CD4-positive, alpha-beta T cell treated with Interleukin-4 for 1 hour (primary cell): ENCODE measurements at places on chromosomes 7 and 10.

- no peak for DNase-seq
Measured at GRCh38 chr10:112959207-112959838, 9.3 kb downstream of the TCF7L2 start.

GRCh38 chr7:22677680-22678079, 49.3 kb upstream of the IL6 start:
- no peak for DNase-seq

DNA sequence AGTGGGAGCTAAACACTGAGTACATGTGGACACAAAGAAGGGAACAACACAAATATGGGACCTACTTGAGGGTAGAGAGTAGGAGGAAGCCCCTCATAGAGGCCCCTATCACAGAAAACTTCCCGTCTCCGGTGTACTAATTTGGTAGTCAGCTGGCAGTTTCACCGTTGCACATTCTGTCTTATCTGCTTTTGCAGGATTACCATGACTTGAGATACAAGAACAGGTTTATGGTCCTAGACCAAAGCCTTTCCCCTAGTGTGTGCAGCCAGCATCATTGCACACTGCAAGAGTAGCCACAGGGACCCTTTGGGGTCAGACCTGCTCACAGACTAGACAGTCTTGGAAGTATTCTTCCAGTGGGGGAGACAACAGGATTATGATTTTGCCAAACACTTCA, 5.9 kb upstream of the IFIT1B start:
- DNase-seq, result no peak

DNA sequence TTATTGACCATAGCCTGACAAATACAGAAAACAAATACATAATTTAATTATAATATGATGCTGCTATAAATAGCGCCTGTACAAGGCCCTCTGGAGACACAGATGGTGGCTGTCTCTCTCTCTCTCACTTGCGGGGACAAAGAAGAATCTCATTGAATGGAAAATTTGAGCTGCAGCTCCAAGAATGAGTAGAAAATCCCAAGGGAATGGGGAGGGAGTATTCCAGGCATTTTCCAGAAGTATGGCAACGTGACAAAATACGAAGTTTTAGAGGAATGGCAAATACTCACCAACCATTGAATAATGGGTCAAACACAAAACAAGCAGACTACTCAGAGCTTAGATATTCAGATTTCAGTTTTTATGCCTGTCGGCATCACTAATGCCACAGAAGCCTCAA, 179.9 kb downstream of the NRP1 start:
- no peak for DNase-seq

GRCh38 chr10:122404576-122404975, 30.1 kb downstream of the PLEKHA1 start:
- DNase-seq, result no peak

DNA sequence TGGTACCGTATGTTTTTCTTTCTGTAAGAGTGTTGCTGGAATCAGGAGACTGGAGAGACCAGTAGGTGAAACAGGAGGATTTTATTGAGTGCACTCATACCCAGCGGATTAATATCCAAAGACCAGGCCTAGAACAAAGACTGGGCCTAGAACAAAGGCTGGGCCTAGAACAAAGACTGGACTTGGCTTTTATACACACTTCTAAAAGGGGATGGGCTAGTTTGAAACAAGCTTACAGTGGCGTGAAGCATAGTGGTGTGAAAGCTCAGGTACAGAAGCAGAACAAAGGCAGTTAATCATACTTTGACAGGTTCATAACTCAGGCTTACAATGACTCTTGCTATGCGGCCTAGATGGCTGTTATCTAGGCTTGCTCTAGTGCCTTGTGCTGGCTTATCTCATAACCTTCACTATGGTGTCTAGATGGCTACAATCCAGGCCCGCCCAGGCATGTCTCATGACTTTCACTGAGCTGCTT, 67.7 kb downstream of the TRIM24 start:
- no peak for DNase-seq

DNA sequence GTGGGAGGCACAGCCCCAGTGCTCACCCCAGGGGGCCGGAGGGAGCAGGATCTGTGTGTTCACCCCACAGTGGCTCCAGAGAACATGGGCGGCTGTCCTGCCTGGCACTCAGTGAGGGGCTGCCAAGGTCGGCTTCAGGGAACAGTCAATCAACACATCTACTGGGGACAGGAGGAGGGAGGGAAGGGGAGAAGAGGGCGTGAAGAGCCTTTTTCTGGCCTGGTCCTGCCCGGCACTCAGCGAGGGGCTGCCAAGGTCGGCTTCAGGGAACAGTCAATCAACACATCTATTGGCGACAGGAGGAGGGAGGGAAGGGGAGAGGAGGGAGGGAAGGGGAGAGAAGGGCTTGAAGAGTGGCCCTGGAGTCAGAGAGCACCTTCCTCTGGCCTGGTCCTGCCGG, 184.9 kb downstream of the ADARB2 start:
- DNase-seq, result no peak

DNA sequence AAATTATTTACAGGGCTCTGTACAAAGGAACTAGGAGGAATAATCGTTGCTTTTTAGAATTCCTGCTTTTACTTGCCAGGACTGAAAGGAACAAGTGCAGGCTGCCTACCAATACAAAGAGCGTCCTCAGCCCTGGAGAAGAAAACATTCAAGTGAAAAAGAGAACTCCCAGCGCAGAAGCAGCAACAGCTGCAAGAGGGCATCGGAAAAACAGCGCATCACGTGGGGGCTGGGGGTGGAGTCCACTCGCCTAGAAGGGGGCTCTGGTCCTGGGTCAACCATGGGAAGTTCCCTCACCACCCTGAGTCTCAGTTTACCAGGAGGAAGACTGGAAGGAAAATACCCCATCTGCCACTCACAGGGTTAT, 385 bp upstream of the C10orf90 start:
- DNase-seq, result no peak

GRCh38 chr10:6050801-6051445, 11.2 kb downstream of the IL2RA start:
- DNase-seq, result peak; percentile 96

- no peak for DNase-seq
Measured at GRCh38 chr10:44911951-44912350, 814 bp downstream of the TMEM72 start.

GRCh38 chr10:102152545-102152890, 329 bp downstream of the NOLC1 start:
- no peak for DNase-seq

DNA sequence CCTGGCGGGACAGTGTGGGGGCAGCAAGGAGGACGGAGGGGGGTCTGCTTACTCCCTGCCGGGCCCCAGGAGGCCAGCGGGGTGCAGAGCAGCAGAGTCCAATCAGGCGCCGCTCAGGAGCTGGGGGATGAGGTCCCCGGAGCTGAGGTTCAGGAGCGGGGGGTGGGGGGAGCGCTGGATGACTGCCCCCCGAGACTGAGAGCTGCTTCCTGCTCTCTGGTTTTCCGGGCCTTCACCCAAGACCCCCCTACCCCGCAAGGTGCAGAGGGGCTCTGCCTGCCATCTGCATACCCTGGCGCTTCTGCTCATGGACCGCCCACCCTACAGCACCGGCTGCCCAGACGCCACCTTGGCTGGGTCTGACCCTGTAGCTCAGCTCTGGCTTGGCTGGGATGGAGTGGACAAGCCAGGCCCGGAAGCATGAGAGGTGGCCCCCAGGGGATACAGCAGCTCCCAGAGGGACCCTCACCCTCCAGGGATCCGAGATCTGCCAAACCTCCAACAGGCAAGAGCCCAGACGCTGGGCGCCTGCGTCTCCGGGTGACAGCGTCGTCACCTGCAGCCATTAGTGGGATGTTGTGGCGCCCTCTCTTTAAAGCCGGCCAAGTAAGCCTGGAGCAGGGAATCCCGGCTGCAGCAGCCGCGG, 930 bp downstream of the KNDC1 start:
- DNase-seq, result no peak

- no peak for DNase-seq
Measured at GRCh38 chr10:119455609-119456434, 86.7 kb downstream of the RGS10 start.

- DNase-seq, result peak; percentile 53
Measured at GRCh38 chr7:36781011-36781738, 56.9 kb upstream of the AOAH start.

DNA sequence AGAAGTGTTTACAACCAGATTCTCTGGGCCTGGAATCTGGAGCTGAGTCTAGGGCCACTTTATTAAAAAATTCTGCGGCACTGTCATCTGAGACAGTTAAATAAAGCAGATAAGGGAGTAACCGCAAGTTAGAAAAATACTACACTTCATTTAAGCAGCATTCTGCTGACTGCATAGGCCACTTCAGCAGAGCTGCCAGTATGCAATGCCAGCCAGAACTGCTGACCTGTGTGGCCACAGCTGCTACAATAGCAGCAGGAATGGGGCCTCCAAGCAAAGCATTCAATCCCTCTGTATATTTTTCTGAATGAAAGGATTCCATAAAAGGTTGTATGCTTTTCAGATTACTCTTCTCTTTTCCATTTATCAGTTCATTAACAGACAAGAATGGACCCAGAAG, 136.0 kb downstream of the COL28A1 start:
- DNase-seq, result no peak

GRCh38 chr10:43110338-43111071, 27.7 kb upstream of the CSGALNACT2 start:
- DNase-seq, result no peak

GRCh38 chr10:11148142-11149028, 130.7 kb downstream of the CELF2 start:
- no peak for DNase-seq

DNA sequence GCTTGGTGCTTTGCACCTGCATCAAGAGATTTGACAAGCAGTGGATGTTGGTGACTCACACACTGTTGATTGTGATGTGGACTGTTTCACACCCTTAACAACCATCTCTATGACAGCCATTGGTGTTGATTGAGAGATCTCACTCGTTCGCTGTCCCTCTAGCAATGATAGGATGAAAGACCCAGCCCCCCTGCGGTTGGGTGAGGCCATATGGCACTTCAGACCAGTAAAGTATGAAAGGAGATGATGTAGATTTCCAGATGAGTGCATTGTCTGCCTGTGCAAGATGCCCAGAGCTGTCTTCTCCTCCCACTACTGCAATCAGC, 138.7 kb upstream of the PRR15 start:
- DNase-seq, result no peak

DNA sequence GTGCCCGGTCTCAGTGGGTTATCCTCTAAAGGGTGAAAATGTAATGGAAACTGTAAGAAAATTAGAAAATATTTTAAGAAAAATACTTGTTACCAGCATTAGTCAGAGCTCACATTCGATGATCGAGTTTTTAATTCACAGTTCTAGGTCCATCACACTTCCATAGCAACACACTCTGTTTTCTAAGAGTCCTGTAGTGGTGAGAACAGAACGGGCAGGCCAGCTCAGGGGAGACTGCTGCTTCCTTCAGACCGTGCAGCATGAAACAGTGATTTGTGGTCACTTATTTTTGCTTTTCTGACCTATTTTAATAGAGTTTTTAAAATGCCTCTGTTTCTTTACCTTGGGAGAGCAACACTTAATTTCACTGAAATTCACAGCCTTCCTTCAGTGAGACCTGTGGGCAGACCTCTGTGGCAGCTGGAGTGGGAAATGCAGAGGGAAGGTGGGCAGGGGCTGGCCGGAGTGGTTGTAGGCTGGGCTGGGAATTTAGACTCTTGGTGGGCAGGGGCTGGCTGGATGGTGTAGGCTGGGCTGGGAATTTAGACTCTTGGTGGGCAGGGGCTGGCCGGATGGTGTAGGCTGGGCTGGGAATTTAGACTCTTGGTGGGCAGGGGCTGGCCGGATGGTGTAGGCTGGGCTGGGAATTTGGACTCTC, 1.5 kb downstream of the SUN1 start:
- DNase-seq, result no peak

- DNase-seq, result no peak
Measured at GRCh38 chr7:81298951-81299666, 380.3 kb upstream of the SEMA3C start.

- DNase-seq, result no peak
Measured at GRCh38 chr7:50792342-50793119, 9.8 kb upstream of the GRB10 start.

GRCh38 chr7:24926623-24927524, 53.1 kb downstream of the OSBPL3 start:
- no peak for DNase-seq

DNA sequence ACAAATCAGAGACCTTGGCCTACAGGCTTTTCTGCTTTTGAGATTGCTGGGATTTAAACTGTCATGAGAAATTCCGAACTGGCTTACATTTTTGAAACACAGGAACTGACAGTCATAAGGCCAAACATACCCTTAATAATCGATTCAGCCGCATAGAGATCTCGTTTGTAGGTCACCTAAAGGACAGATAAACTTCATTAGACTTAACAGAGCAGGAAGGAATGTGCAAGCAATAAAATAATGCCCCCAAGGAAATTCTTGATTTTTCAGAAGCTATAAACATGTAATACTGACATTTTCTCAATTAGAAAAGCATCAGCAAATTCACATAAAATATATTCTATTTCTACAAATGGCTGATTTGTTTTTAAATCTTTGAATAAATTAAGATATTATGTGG, 120.0 kb downstream of the CRPPA start:
- DNase-seq, result no peak

DNA sequence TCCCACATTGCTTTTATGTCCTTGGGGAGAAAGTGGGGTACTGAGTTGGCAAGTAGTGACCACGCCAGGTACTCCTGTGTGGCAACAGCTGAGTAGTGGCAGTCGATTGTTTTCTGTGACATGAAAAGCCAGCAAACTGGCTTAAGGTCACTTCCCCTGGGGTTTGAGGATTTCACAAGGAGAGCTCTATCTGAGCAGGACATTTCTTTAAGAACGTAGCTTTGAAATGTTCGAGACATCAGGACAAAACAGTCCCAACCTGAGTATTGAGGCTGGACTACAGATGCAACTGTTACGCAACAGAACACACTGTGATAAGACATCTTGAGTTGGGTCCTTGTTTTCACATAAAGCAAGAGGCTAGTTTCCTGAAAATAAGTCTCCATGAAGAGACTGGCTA, 146.7 kb upstream of the KLF14 start:
- DNase-seq, result no peak

DNA sequence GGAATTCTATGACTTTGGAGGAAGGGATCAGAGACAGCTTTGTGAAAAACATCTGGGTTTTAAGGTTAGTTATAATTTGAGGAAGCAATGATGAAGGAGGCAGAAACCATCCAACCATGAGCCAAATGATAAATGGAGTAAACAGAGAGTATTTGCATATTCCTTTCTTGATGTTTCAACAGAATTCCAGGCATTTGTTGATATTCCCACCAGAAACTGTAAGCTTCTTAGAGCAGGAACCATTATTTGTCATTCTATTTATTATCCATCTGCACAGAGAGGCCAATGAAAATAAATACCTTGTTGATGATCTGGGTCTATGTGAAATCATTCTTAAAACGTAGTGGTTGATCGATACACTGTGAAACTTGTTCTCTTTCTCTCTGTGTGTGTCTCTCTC, 715.3 kb downstream of the INHBA start:
- no peak for DNase-seq

DNA sequence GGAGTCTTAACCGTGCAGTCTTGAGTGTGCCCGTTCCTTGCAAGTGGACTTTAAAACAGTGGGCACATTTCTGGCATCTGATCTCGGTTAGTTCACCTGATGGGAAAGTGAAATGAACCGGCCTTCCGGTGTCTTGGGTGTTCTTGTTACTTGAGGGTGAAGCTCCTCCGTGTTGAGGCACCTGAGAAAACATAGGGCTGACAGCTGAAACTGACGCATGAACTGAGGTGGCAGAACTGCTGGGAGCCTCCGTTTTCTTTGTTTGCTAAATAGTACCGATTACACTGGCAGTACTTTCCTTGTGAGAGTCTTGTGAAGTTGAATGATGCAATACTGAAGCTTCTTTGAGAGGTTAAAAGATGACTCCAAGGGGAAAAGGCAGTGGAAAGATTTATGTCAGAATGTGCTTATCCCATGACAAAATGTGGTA, 62.8 kb upstream of the SAMD8 start:
- DNase-seq, result no peak

GRCh38 chr7:76037310-76037709, 10.5 kb downstream of the STYXL1 start:
- DNase-seq, result no peak
